ENCODE measurements at places on chromosomes 7 and 10.
A peak's percentile ranks its signal among the peaks of the same experiment; 100 is the strongest.

DNA sequence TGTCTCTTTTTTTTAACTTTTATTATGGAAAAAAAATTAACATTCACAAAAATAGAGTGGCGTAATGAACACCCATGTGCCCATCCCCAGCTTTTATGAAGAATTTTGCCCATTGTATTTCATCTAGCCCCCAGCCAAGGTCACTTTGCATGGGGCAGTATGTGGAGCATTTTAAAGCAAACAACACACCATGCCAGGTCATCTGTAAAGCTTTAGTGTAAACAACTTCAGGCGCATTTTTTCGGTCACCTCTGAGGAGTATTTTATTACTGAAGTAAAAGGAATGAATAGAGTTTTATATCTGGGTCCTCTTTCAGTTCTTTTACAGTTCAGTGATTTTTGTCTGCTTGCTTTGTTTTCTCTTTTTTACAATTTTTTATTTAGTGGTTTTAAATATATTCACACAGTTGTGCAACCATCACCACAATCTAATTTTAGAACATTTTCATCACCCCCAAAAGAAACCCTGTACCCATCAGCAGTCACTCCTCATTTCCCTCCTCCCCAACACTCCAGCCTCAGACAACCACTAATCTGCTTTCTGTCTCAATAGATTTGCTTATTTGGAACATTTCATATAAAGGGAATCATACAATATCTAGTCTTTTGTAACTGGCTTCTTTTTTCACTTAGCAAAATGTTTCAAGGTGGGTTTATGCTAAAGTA lies 87.9 kb downstream of the SLC37A3 start:
- DNase-seq = no peak

GRCh38 chr10:102802920-102803534 lies 34.2 kb downstream of the CYP17A1 start:
- DNase-seq = peak; percentile 8

DNA sequence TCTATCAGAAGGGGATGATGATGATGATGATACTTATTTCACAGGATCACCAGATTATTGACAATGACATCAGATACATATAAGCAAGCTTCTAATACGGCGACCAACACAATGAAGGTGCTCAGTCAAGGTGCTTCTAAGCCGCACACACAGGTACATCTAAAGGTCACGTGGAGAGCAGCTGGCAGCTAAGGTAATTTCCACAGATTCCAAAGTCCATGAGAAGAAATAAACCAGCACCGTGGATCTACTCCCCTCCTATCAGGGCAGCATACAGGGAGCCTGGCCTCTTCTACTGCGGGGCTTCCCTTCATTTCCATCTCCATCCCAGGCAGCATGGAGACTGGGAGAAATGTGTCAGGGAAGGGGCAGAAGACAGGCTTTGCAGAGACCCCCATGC lies 37.5 kb downstream of the DENND11 start:
- no peak for DNase-seq

DNA sequence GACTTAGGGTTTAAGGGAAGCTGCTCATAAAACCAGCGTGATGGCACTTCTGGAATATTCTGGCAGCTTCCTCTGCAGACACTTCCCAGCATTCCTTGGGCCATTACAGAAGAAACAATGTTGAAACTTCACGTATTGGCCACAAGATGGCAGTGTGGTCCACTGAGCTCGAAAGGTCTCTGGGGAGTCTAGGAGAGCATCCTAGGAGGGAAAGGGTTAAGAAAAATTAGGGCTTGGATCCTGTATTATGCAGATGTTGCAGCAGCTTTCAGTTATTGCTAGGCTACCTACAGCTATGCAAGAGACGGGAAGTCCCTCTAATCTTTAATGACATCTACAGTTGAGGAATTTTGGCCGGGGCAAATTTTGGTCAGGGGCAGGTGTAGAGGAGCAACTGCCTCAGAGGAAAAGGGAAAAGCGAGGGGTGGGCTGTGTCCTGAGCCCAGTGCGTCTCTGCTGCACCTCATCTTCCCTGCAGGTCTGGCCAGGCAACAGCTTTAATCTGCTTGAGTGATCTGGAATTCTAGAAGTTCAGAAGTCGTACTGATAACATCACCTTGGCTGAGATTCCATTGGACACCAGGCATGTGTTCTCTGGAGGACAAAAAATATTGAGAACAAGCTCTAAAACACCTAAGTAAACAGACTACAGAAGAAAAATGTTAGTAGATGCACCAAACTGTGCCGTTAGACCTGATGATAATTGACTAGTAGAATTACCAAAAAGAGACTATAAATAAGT lies 220.8 kb upstream of the PRSS58 start:
- DNase-seq = peak; percentile 26

DNA sequence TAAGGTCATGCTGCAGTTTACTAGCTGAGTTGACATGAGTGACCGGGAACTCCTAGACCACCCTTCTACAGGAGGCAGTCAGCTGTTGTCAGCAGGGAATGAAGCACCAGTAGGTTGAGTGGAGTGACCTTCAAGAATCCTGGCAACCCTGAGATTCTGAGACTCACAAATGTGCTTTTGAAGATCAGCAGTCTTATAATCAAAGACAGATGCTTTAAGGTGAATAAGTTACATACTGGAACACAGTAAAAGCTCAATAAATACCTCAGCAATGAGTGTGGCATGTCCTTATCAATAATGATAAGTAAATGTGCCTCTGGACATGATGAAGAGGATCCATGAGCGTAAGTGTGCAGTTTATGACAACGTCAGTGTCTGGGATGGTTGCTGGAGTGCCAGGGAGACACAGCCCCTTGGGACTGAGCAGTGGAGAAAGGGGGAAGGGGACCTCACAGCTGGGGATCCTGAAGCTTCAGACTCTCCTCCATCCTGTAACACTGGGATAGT lies 11.9 kb upstream of the OR6V1 start:
- no peak for DNase-seq

GRCh38 chr10:120972259-120972658 lies 121.1 kb downstream of the WDR11 start:
- DNase-seq = no peak

DNA sequence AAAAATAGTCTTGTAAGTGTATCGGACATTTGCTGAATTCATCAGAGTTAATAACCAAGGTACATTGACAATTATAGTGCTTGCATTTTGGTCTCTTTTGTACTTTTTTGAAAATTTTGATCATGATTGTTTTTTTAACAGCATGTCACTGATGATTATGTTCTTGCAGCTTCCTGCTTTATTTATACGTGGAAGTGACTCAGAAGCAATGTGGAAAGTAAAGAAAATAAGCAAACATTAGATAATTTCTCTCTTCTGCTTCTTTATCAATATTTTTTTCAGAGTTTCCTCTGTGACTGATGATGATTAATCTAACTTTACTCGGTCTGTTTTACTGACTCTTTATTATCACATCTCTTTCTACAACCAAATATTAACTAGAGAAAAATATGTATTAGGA lies 1351.9 kb downstream of the REEP3 start:
- no peak for DNase-seq

DNA sequence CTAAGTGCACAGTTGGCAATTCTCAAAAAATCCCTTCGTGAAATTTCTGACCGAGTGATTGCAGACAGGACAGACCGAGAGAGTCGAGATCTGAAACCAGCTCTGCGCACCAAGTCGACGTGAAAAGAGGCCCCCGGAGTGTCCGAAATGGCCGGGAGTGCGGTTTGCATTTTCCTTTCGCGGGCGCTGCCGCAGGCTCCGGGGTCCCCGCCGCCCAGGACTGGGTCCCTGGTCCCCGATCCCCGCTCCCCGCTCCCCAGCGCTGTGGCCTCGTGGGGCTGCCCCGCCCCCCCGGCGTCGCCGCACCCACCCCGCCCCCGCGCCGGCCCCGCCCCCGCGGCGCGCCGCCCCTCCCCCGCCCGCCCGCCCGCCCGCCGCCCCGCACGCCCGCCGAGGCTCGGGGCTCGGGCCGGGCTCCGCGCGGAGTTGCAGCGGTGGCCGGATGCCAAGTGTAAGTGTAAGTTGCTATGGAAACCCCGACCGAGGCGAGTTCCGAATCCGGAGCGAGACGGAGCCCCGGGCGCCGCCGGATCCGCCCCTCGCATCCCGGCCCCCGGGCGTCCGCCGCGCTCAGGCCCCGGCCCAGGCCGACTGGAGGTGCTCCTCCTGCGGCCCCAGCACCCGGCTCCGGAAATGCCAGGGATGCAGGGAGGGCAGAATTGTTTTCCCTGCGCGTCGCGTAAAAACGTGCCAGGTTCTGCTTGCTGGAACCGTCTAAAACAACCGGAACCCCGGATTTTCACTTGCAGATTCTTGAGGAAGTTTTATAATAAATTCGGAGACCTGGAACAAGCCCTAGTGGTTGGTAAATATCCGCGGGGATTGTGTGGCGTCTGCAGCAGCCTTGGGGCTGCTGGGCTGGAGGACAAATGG lies 4.6 kb downstream of the BMI1 start:
- peak; percentile 71 for DNase-seq

GRCh38 chr7:106504645-106505044 lies 156.3 kb downstream of the CCDC71L start:
- DNase-seq = peak; percentile 23

DNA sequence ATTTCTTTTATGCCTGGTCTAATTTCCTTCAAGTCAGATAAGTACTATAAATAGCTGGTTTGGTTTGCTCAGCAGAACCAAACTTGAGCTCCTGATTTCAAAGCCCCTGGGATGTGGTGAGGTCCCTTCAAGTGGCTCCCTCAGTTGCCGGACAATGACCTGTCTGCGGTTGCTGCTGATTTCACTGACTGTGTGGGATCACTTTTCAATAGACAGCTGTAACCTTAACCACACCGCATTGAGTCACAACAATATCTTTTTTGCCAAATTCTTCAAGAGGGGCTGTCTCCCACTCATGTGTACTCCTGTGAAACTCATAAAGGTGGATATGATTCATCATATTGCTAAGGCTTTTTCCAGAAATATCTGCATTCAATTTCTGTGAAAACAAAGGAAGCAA lies 23.1 kb upstream of the ITGA8 start:
- DNase-seq = no peak

- DNase-seq = no peak
Observed at GRCh38 chr7:50633414-50633710, 68.2 kb upstream of the DDC start.

DNA sequence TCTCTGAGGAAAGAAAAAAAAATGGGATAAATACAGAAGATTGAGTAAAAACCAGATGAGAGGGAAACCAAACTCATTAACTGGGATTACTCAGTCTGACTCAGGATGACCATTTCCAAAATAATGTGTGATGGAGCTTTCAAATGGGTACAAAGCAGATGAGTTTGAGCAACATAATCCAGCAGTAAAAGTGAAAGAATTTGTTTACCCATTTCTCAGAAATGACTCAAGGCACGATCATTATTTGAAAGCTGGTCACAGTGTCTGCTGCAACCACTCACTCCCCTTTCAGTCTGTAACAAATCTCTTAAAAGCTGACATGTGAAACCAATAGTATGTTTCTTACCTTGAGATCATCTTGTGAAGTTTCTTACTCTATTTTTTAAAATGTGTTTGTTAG lies 104.7 kb upstream of the KLF14 start:
- no peak for DNase-seq

GRCh38 chr7:87506246-87507180 lies 31.0 kb upstream of the ABCB4 start:
- no peak for DNase-seq

GRCh38 chr10:78893217-78893616 lies 175.5 kb upstream of the ZMIZ1 start:
- DNase-seq = no peak

- no peak for DNase-seq
Observed at GRCh38 chr10:6770846-6771245, 190.8 kb upstream of the PRKCQ start.

GRCh38 chr7:148503900-148504487 lies 86.6 kb upstream of the C7orf33 start:
- DNase-seq = no peak

GRCh38 chr7:27430105-27430504 lies 187.5 kb downstream of the EVX1 start:
- no peak for DNase-seq

- DNase-seq = no peak
Observed at GRCh38 chr10:25687521-25687920, 246.5 kb upstream of the MYO3A start.

DNA sequence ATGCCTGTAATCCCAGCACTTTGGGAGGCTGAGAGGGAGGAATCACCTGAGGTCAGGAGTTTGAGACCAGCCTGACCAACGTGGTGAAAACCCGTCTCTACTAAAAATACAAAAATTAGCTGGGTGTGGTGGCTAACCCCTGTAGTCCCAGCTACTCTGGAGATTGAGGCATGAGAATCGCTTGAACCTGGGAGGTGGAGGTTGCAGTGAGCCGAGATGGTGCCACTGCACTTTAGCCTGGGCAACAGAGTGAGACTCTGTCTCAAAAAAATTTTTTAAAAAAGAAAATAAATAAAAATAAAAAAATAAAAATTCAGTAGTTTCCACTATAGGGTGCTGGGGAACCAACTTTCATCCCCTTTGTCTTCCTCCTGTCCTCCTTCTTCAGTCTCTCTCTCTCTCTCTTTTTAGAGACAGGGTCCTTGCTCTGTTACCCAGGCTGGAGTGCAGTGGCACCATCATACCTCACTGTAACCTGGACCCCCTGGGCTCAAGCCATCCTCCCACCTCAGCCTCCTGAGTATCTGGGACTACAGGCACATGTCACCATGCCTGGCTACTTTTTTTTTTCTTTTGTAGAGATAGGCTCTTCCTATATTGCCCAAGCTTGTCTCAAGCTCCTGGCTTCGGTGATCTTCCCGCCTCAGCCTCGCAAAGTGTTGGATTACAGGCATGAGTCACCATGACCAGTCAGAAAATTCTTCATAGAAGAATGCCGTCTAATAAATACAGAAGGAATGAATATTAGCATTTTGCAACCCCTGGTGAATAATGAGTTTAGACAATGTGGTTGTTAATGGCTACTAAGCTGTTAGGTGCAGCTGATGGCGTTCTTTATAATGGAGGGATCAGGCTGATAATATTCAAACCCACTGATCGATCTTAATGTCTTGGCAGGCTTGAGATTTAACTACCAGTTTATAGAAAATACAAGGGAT lies 20.6 kb downstream of the RBM20 start:
- DNase-seq = no peak

DNA sequence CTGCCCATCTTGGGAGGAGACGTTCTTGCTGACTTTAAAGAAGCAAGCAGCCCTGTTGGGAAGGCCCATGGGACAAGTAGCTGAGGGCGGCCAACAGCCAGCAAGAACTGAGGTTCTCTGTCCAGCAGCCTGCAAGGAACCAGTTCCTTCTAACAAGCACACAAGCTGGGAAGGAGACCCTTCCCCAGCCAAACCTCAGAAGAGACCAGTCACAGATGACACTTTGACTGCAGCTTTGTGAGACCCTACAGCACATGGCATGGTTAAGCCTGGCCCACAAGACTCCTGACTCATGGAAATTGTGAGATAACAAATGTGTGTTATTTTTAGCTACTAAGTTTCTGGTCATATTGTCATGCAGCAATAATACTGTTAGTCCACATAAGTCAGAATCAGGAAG lies 99.9 kb downstream of the PRLHR start:
- no peak for DNase-seq
